ENCODE measurements at places on chromosomes 6 and 20. TPM values are rescaled to one million over a fixed set of nuclear protein-coding genes. Genes with fewer than 3 reads are reported as not detected.

The TMEM170B gene
- total RNA-seq: 6.7 TPM

The SLC16A10 gene
- total RNA-seq: 12.1 TPM

The SNAP25 gene
- total RNA-seq: not detected

GRCh38 chr20:42191140-42191860, 573.1 kb upstream of the CHD6 start:
- no peaks in the 10 kb centered on the region for H3K27me3 ChIP-seq
- H3K36me3 ChIP-seq: no peaks in the 10 kb centered on the region
- no peak overlapping the region for H3K4me3 ChIP-seq
- no peaks in the 10 kb centered on the region for H3K4me1 ChIP-seq
- H3K27ac ChIP-seq: no peak overlapping the region

GRCh38 chr20:64065062-64065973, 2.3 kb downstream of the TCEA2 start:
- no peaks in the 10 kb centered on the region for H3K27me3 ChIP-seq
- DNase-seq: no peak
- H3K36me3 ChIP-seq: peaks cover 4% of the 10 kb centered on the region
- H3K27ac ChIP-seq: no peak overlapping the region
- no peak overlapping the region for H3K4me3 ChIP-seq

GRCh38 chr6:46042355-46042999, 26.8 kb upstream of the CLIC5 start:
- no peak overlapping the region for H3K4me3 ChIP-seq
- no peaks in the 10 kb centered on the region for H3K27me3 ChIP-seq
- no peaks in the 10 kb centered on the region for H3K36me3 ChIP-seq
- H3K27ac ChIP-seq: peak overlapping the region; percentile 3

The PRDM13 gene
- not detected for total RNA-seq

GRCh38 chr6:130577178-130577919, 211.5 kb downstream of the TMEM200A start:
- H3K27me3 ChIP-seq: no peaks in the 10 kb centered on the region
- DNase-seq: no peak
- H3K4me3 ChIP-seq: no peak overlapping the region

- DNase-seq: no peak
- no peak overlapping the region for H3K4me3 ChIP-seq
- H3K36me3 ChIP-seq: no peaks in the 10 kb centered on the region
- no peak overlapping the region for H3K27ac ChIP-seq
Measured at GRCh38 chr6:20633566-20634340, 99.5 kb downstream of the CDKAL1 start.

DNA sequence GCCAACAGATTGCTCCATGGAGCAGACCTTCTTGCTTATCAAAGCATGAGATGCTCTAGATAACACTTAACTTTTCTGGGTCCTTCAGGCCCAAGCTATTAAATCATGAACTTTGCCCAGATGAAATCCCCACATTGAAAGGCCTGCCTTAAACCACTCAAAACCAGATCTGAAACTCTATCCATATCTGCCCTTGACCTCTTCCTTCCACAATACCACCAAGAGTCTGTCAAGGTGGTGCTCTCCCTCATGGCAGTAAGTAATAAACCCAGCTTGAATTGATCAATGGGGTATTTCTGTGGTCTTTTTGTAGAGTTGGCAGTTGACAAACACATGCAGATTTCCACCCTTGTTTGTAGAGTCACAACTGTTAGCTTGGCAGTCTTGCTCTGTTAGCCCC, 135.5 kb downstream of the ISM1 start:
- no peak overlapping the region for H3K4me3 ChIP-seq
- no peak for DNase-seq
- H3K36me3 ChIP-seq: no peaks in the 10 kb centered on the region

GRCh38 chr6:157432231-157432891, 51.4 kb downstream of the ZDHHC14 start:
- H3K4me1 ChIP-seq: peaks cover 9% of the 10 kb centered on the region
- H3K27ac ChIP-seq: no peak overlapping the region
- DNase-seq: no peak

DNA sequence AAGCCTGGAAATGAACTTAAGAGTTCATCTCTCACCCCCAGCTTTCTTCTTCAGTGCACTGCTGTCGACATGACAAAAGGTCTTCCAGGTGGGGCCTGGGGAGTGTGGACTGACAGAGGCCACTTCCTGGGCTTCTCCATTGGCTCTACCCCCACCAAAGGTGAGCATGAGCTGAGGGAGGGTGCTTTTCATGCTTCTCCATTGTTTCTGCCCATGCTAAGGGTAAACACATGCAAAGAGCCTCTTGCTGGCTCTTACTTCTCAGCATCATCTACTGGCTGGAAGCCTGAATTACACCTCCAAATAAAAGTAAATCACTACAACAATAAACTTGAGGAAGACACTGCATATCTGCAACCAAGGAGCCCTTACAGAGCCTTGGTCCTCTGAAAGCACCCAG, 227.2 kb downstream of the EPM2A start:
- H3K27ac ChIP-seq: no peak overlapping the region
- no peaks in the 10 kb centered on the region for H3K4me1 ChIP-seq
- H3K27me3 ChIP-seq: no peaks in the 10 kb centered on the region
- H3K4me3 ChIP-seq: no peak overlapping the region
- H3K36me3 ChIP-seq: no peaks in the 10 kb centered on the region
- no peak for DNase-seq

The LGSN gene
- total RNA-seq: not detected

DNA sequence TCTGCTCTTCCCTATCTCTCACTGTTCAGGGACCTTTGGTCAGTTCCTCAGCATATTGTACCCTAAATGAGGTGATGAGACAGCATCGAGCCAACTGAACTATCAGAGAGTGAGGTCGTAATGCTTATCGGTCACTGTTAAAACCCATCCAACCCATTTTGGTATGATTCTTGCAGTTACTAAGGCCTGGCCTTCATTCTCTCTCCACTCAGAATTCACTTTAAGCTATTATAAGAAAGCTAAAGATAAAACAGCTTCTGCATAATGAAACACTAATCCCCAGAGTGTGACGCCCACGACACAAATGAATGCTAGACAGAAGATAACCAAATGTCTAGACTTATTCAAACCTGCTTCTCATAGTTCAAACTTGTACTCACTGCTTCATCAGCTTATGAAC, 175.8 kb downstream of the GMPR start:
- peak overlapping the region; percentile 54 for H3K27ac ChIP-seq
- no peak for DNase-seq
- H3K4me3 ChIP-seq: no peak overlapping the region
- peaks cover 36% of the 10 kb centered on the region for H3K4me1 ChIP-seq
- H3K36me3 ChIP-seq: no peaks in the 10 kb centered on the region
- no peaks in the 10 kb centered on the region for H3K27me3 ChIP-seq

DNA sequence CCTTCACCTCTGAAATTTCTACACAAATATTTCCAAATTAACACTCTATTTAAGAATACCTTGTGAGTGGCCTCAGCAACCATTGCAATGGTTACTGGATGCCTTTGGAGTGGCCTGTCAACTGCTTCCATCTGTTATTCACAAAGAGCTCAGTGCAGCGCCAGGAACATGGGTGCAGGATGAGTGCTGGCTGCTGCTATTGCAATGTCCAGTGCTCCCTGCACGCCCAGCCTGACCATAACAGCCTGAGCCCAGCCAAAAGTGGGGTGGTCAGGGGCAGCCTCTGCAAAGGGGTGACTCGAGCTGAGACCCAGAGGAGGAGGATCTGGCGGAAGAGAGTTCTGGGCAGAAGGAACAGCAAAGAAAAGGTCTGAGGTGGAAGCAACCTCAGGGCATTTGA, 18.4 kb downstream of the CASS4 start:
- H3K27ac ChIP-seq: no peak overlapping the region
- peaks cover 80% of the 10 kb centered on the region for H3K4me1 ChIP-seq
- peak overlapping the region; percentile 40 for H3K4me3 ChIP-seq
- DNase-seq: no peak
- H3K27me3 ChIP-seq: no peaks in the 10 kb centered on the region

The ILRUN gene
- 49.4 TPM for total RNA-seq

The PTCRA gene
- total RNA-seq: 3.2 TPM

- H3K27ac ChIP-seq: no peak overlapping the region
- no peak overlapping the region for H3K4me3 ChIP-seq
- H3K36me3 ChIP-seq: peaks cover 65% of the 10 kb centered on the region
- no peaks in the 10 kb centered on the region for H3K27me3 ChIP-seq
Measured at GRCh38 chr6:160036331-160036695, 67.4 kb downstream of the IGF2R start.

DNA sequence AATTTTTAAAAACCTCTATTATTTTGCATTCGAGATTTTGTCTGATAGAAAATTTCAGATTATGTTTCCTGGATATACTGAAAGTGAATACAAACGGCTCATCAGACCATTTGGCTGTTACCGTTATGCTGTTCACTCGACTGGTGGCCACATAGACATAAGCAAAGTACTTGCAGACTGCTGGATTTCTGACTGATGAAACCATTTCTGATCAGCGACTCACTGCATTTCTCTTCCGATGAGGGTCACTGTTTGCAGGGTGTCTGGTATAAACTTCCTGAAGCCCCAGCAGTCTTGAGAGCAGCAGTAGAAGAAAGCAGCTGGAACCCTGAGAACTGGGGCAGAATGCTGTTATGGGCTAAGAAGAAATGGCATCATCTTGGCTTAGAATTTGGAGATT, 17.7 kb downstream of the SNX9 start:
- no peak for DNase-seq
- peaks cover 62% of the 10 kb centered on the region for H3K4me1 ChIP-seq
- H3K4me3 ChIP-seq: no peak overlapping the region
- no peak overlapping the region for H3K27ac ChIP-seq
- H3K36me3 ChIP-seq: no peaks in the 10 kb centered on the region

DNA sequence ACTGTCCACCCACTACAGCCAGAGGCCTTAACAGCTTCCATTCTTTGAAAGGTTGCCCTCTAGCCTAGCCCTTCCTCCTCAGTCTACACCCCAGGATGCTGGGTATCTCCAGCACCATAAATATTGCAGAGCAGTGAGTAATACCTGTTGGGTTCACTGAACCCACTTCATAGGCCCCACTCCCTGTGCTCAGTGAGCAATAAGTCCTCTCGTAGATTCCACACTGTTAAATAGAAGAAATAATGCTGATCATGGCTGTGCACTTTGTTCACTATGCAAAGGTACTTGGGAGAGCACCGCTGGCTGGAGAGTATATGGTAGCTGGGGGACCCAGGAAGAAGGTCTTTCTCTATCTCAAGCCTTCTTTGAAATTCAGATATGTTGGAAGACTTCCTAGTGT, 87.3 kb downstream of the RSPH3 start:
- H3K27me3 ChIP-seq: no peaks in the 10 kb centered on the region
- H3K4me3 ChIP-seq: no peak overlapping the region
- no peak for DNase-seq

The BPIFB4 gene
- not detected for total RNA-seq

DNA sequence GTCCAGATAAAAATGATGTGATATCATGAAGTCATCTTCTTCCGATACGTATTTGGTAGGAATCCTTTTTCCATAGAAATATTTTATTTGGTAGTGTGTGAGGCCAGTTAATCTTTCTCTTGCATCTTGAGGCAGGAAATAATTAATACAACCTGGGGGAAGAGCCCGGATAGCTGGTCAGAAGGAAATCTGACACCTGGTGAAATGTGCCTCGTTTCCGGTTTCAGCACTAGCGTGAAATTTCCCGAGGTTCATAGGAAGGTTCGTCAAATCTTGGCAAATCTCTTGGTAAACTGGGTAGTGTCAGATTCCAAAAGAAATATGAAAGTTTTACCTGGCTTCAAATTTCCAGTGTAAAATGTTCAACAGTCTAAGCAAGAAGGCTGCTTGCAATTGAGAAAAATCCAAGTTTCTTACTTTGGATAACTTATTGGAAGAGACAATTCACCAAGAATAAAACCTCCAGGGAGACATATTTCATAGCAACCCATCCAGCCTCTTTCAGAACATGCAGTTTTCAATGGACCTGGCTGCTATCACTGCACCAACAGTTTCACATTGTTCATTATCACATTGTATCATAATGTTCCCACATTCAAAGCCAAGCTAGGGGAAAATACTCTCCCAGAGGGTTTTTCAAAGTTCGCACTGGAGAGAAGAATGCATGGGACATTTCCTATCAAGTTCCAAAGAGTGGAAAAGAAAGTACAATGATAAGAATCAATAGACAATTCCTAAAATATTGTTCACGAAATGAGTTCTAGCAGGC, 454.5 kb upstream of the CITED2 start:
- no peaks in the 10 kb centered on the region for H3K4me1 ChIP-seq
- H3K4me3 ChIP-seq: no peak overlapping the region
- H3K27ac ChIP-seq: no peak overlapping the region
- no peak for DNase-seq

The RNASET2 gene
- 676 TPM for total RNA-seq

GRCh38 chr6:34511915-34512737, 44.0 kb downstream of the SPDEF start:
- DNase-seq: peak; percentile 46
- no peak overlapping the region for H3K27ac ChIP-seq
- H3K4me3 ChIP-seq: no peak overlapping the region
- H3K36me3 ChIP-seq: no peaks in the 10 kb centered on the region

All from spleen (tissue), 13 donors.